Peyer's patch (tissue), 4 donors: ENCODE measurements at places on chromosomes 11 and 22. TPM values are rescaled to one million over a fixed set of nuclear protein-coding genes. Genes with fewer than 3 reads are reported as not detected.
A peak's percentile ranks its signal among the peaks of the same experiment; 100 is the strongest.

SLC6A5 gene
- total RNA-seq: not detected

SMC1B gene
- not detected for total RNA-seq

MISFA gene
- not detected for total RNA-seq

CLTCL1 gene
- total RNA-seq: 3.9 TPM

GAL gene
- not detected for total RNA-seq

DDTL gene
- total RNA-seq: 6.3 TPM

HBB gene
- total RNA-seq: not detected

SNU13 gene
- total RNA-seq: 51.5 TPM

OR51B4 gene
- total RNA-seq: not detected

DTX4 gene
- total RNA-seq: 93.8 TPM

MMP13 gene
- not detected for total RNA-seq

RAB39A gene
- 2.5 TPM for total RNA-seq

MAPK8IP2 gene
- total RNA-seq: 0.66 TPM

PLEKHB1 gene
- total RNA-seq: 11.9 TPM

SAA4 gene
- not detected for total RNA-seq

PI4KA gene
- 184 TPM for total RNA-seq

VWCE gene
- total RNA-seq: 1.2 TPM

OSM gene
- total RNA-seq: not detected

OR8G5 gene
- not detected for total RNA-seq

- DNase-seq: no peak
- H3K36me3 ChIP-seq: no peaks in the 10 kb centered on the region
- H3K27me3 ChIP-seq: no peaks in the 10 kb centered on the region
- H3K4me1 ChIP-seq: no peaks in the 10 kb centered on the region
- no peak overlapping the region for H3K4me3 ChIP-seq
Measured at GRCh38 chr11:76623171-76623883, 47.2 kb downstream of the LRRC32 start.

GRCh38 chr11:19905280-19905853 is 192.7 kb downstream of the NAV2 start:
- no peaks in the 10 kb centered on the region for H3K36me3 ChIP-seq
- no peaks in the 10 kb centered on the region for H3K27me3 ChIP-seq
- no peak overlapping the region for H3K27ac ChIP-seq
- H3K4me3 ChIP-seq: no peak overlapping the region

- H3K27me3 ChIP-seq: no peaks in the 10 kb centered on the region
- H3K4me3 ChIP-seq: no peak overlapping the region
- no peak overlapping the region for H3K27ac ChIP-seq
Measured at GRCh38 chr11:131392528-131393255, 22.3 kb downstream of the NTM start.

- H3K4me1 ChIP-seq: peaks cover 59% of the 10 kb centered on the region
- H3K4me3 ChIP-seq: peak overlapping the region; percentile 65
- DNase-seq: no peak
- no peaks in the 10 kb centered on the region for H3K27me3 ChIP-seq
- H3K27ac ChIP-seq: peak overlapping the region; percentile 97
Measured at GRCh38 chr22:50528682-50529415, 963 bp downstream of the TYMP start.

DNA sequence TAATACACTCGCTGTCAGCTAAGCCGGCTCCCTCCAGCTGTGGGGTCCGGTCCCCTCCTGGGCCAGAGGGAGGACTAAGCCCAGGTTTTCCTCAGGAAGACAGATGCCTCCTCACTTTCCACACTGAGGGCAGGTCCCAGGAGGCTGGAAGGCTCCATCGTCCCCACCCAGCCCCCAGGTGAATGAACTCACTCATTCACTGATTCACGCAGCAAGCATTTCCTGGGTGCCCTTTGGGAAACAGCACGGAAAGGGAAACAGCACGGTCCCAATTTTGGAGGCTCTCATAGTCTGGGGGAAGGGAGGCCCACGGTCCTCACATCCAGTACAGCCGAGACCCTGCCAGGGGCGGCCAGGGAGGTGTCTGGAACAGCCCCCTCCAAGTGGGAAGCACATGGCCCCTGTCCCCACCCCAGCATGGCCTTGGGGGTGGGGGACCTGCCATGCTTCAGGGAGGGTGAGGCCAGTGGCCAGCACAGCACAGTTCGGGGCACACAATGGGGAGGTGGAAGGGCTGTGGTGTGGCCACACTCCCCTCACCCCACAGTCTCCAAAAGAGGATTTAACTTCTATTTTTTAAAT is 9.3 kb upstream of the TH start:
- H3K36me3 ChIP-seq: no peaks in the 10 kb centered on the region
- H3K4me1 ChIP-seq: no peaks in the 10 kb centered on the region
- no peak for DNase-seq
- no peak overlapping the region for H3K4me3 ChIP-seq

- DNase-seq: no peak
- H3K27me3 ChIP-seq: no peaks in the 10 kb centered on the region
- H3K4me3 ChIP-seq: no peak overlapping the region
- H3K36me3 ChIP-seq: no peaks in the 10 kb centered on the region
Measured at GRCh38 chr22:33539202-33539901, 380.9 kb downstream of the LARGE1 start.

- no peaks in the 10 kb centered on the region for H3K27me3 ChIP-seq
- no peak overlapping the region for H3K27ac ChIP-seq
- H3K4me3 ChIP-seq: no peak overlapping the region
- H3K4me1 ChIP-seq: no peaks in the 10 kb centered on the region
- DNase-seq: no peak
Measured at GRCh38 chr11:15057329-15057728, 16.1 kb upstream of the CALCB start.

DNA sequence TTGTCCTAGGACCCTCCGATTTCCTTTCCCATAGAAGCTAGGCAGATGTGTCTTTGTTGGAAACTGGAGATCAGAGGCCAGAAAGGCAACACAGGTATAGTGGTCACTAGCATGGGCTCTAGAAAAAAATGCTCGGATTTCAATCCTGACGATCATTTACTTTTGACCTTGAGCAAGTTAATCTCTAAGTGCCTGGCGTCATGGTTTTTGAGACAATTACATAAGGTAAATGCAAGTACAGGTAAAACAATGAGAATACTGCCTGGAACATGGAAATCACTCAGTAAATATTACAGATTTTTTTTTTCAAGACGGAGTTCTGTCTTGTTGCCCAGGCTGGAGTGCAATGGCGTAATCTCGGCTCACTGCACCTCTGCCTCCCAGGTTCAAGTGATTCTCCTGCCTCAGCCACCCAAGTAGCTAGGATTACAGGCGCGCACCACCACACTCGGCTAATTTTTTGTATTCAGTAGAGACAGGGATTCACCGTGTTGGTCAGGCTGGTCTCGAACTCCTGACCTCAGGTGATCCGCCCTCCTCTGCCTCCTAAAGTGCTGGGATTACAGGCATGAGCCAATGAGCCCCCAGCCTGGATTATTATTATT is 1.1 kb upstream of the DENND5A start:
- H3K4me3 ChIP-seq: no peak overlapping the region
- no peak overlapping the region for H3K27ac ChIP-seq
- no peak for DNase-seq
- H3K36me3 ChIP-seq: no peaks in the 10 kb centered on the region

GRCh38 chr11:106391771-106392420 is 314.4 kb downstream of the AASDHPPT start:
- DNase-seq: no peak
- H3K36me3 ChIP-seq: no peaks in the 10 kb centered on the region
- no peak overlapping the region for H3K27ac ChIP-seq
- no peaks in the 10 kb centered on the region for H3K4me1 ChIP-seq
- no peak overlapping the region for H3K4me3 ChIP-seq

DNA sequence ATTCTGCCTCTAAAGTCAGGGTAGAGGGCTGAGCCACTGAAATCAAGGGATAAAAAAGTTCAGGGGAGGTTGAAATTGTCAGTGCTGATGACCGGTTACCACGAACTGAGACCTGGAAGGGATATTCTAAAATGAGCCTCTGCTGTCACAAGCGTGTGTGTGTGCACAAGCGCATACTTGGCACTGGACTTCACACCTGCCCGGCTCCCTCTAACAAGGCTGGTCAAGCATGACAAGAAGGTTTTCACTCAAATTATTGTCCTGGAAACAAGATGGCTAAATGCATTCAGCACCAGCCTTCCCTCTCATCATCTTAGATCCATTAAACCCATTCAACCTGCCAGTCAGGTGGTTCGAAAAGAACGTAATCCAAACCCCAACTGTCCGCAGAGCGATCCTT is 54.8 kb upstream of the CECR2 start:
- H3K27me3 ChIP-seq: no peaks in the 10 kb centered on the region
- no peaks in the 10 kb centered on the region for H3K36me3 ChIP-seq
- no peaks in the 10 kb centered on the region for H3K4me1 ChIP-seq
- H3K27ac ChIP-seq: no peak overlapping the region
- H3K4me3 ChIP-seq: no peak overlapping the region
- DNase-seq: no peak

- H3K27me3 ChIP-seq: no peaks in the 10 kb centered on the region
- H3K27ac ChIP-seq: no peak overlapping the region
- no peaks in the 10 kb centered on the region for H3K4me1 ChIP-seq
- no peak for DNase-seq
- no peaks in the 10 kb centered on the region for H3K36me3 ChIP-seq
- H3K4me3 ChIP-seq: no peak overlapping the region
Measured at GRCh38 chr11:97325693-97326092, 935.9 kb downstream of the JRKL start.

GRCh38 chr11:18731949-18732821 is 6.2 kb upstream of the IGSF22 start:
- no peak overlapping the region for H3K27ac ChIP-seq
- H3K27me3 ChIP-seq: no peaks in the 10 kb centered on the region
- H3K4me1 ChIP-seq: peaks cover 3% of the 10 kb centered on the region
- H3K36me3 ChIP-seq: no peaks in the 10 kb centered on the region

DNA sequence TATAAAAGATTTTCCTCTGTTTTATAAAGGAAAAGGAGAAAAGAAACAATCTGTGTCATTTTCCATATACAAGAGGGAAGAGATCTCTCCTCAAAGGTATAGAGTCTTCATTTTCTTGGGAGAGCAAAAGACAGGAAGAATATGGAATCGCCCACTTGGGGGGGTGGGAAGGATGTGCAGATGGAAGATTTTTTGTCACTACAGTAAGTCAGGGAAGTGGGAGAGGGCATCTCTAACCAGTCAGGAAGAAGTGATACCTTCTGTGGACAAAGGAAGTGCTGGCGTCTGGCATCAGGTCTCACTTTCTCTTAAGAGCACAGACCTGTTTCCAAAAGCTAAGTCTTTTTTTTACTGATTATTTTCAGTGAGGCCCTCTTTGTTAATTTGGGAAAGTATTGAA is 1.4 kb downstream of the PRR14L start:
- H3K27ac ChIP-seq: no peak overlapping the region
- H3K36me3 ChIP-seq: no peaks in the 10 kb centered on the region
- H3K4me1 ChIP-seq: no peaks in the 10 kb centered on the region
- H3K4me3 ChIP-seq: peak overlapping the region; percentile 85

DNA sequence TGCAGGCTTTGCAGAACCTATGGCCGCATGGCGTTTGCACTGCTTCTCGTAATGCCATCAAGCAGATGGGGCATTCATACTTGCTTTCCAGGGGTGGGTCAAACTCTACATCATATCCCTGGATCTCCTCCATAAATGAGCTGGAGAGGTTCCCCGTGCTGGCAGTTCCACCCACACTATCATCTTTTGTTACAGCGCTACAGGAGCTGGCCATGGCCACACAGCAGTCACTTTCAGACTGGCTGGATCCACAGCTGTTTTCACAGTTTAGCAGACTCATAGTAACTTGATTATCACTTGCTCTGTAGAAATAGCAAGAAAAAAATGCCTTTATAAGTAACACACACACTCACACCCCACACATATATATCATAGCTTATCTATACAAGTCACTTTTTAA is 8.8 kb downstream of the TRAF6 start:
- no peak for DNase-seq
- no peak overlapping the region for H3K4me3 ChIP-seq
- H3K27me3 ChIP-seq: no peaks in the 10 kb centered on the region
- no peak overlapping the region for H3K27ac ChIP-seq
- H3K4me1 ChIP-seq: no peaks in the 10 kb centered on the region

DNA sequence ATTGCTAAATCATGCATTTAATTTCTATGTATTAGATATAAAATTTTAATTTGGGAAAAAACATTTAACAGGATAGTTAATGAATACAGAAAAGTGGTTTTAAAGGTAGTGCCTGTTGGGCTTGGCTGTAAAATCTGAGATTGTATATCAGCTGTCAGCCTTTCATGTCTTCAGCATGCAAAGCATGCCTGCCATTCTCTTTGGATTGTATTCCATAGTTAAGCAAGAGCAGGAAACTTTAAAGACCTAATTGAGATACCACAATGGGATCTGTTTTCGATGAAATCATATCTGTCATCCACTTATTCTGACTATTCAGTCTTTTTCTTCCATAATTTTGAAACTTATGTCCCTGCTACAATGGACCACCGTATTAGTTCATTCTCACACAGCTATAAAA is 451.0 kb upstream of the DDI1 start:
- DNase-seq: no peak
- no peaks in the 10 kb centered on the region for H3K36me3 ChIP-seq
- no peak overlapping the region for H3K27ac ChIP-seq
- no peaks in the 10 kb centered on the region for H3K4me1 ChIP-seq

- DNase-seq: peak; percentile 43
- no peaks in the 10 kb centered on the region for H3K36me3 ChIP-seq
- no peak overlapping the region for H3K27ac ChIP-seq
- no peaks in the 10 kb centered on the region for H3K4me1 ChIP-seq
- no peak overlapping the region for H3K4me3 ChIP-seq
Measured at GRCh38 chr11:1226226-1226985, 3.5 kb downstream of the MUC5B start.

DNA sequence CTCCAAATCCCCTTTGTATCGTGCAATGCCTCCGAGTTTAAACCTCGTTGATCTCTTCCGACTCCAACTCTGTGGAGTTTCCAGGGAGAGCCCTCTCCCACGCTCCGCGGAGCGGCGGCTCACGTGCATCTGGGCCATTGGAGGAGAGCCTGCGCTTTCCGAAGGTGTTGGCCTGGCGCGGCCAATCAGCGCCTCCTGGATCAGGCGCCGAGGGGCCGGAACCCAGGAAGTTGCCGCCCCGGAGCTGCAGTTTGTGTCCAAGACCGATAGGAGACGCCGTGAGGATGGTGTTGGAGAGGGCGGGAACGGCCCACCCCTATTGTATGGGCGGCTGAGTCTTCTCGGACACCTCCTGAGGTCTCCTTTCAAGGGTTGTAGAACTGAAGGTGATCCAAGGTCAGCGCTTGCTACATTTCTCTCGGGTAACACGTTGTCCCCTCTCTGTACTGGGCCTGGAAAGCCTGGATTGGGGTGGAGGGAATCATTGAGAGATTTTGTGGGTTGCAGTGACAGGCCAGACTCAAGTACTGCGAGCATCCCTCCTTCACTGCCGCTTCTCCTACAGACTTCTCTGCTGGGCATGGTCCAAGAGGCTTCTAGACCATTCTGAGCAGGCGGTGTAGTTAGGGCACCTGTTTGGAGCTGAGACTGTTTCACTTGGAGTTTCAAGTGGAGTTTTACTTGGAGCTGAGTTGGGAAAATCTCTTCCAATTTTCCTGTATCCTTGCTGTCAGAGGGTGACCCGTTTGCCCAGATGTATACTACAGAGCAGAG is 1.7 kb downstream of the ADAMTS15 start:
- peak; percentile 77 for DNase-seq
- H3K4me1 ChIP-seq: peaks cover 30% of the 10 kb centered on the region
- H3K27ac ChIP-seq: peak overlapping the region; percentile 7
- H3K27me3 ChIP-seq: no peaks in the 10 kb centered on the region

- H3K4me1 ChIP-seq: peaks cover 13% of the 10 kb centered on the region
- no peak overlapping the region for H3K4me3 ChIP-seq
- no peaks in the 10 kb centered on the region for H3K36me3 ChIP-seq
- peak overlapping the region; percentile 83 for H3K27ac ChIP-seq
- peak; percentile 84 for DNase-seq
Measured at GRCh38 chr11:12288212-12288930, 89.0 kb upstream of the PARVA start.
